ENCODE measurements at places on chromosomes 13 and 19. TPM values are rescaled to one million over a fixed set of nuclear protein-coding genes. Genes with fewer than 3 reads are reported as not detected.
A peak's percentile ranks its signal among the peaks of the same experiment; 100 is the strongest.

GRCh38 chr13:91930687-91931086 is 532.3 kb downstream of the GPC5 start:
- no peak for DNase-seq

Gene KL
- total RNA-seq, result 2.7 TPM

GRCh38 chr13:94198681-94199080 is 280.8 kb downstream of the DCT start:
- no peak for DNase-seq

DNA sequence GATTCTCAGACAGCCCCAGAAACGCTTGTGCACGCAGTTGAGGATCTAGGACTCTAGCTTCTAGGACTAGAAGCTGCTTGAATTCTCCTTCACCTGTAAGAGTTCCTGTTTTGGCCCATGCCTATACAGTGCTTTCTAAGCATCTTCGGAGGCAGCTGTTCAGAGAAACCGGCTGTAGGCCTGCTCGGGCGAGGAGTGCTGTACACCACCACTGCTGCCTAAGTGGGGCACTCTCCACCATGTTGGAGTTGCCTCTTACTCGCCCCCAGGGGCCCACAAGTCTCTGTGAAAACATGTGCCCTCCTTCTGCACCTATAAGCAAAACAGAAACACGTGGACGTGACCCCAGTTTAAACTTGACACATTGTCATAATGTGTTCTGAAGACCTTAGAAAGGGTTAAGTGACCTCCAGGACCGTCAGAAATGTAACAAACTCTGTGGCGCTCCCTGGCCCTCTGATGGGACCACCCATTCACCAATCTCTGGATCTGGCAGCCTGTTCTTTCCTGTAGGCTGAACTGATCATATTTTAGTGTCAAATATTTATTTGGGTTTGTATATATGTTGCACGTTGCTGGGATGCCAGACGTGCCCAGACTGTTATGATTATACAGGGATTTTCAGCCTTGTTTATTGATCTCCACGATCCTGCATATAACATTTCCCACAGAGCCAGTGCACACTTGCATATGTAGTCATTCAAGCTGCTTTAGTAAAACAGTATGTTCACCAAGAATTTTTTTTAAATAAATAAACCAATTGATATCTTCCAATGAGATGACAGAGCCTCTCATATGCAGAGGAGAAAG is 60.8 kb downstream of the C13orf42 start:
- no peak for DNase-seq

GRCh38 chr13:69155136-69155535 is 952.5 kb upstream of the ATXN8OS start:
- no peak for DNase-seq

DNA sequence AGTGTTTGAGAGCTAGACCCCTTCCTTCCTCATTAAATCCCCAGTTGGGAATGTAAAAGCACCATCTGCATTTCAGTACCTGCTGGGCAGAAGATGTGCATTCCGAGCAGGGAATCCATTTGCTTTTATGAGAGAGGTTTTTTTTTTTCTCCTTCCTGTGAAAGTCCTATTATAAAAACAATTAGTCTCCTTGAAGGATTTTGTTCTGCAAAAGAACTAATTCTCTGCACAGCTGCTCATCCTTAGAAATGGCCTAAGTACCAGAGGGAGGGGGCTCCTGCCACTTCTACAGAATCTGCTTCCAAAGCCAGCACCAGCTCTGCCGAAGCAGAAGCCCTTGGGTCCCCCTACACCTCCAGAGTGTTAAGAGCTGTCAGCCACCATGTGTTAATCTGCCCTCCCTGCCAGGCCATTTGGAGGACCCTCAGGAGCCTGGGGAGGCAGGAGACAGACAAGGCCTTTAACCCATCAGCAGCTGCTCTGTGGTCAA is 36.4 kb upstream of the SERPINE3 start:
- no peak for DNase-seq

GRCh38 chr13:34805347-34805746 is 136.7 kb upstream of the NBEA start:
- no peak for DNase-seq

GRCh38 chr13:111946214-111946613 is 120.7 kb upstream of the SOX1 start:
- DNase-seq, result no peak

Gene GNG14
- not detected for total RNA-seq

- DNase-seq, result no peak
These were observed 115.4 kb downstream of the ABCC4 start for GRCh38 chr13:95185851-95186250.

Gene ZNF429
- 8.7 TPM for total RNA-seq

Gene RNASEH2B
- 40.2 TPM for total RNA-seq

- DNase-seq, result no peak
These were observed 176.0 kb downstream of the CACNA1A start for GRCh38 chr19:13330285-13330684.

GRCh38 chr19:617551-618246 is 15.6 kb downstream of the POLRMT start:
- DNase-seq, result no peak

DNA sequence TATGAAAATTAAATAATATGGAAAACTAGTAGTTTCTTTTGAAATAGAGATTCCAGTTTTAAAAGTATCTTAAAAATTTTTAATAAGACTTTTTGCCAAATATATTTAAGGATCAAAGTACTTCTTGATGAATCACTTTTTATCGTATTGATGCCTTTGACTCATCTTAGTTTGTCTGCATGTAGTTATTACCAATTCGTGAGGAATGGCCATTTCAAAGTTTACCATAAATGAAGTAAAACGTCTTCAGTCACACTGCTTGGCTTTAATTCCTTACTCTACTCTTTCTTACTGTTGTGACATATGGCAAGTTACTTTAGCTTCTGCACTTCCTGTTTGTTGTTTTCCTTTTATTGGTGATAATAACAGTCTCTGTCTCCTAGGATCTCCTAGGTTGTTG is 38.3 kb downstream of the NDFIP2 start:
- no peak for DNase-seq

- no peak for DNase-seq
These were observed 6.6 kb downstream of the EFNB2 start for GRCh38 chr13:106528718-106529414.

Gene CAPN12
- 0.34 TPM for total RNA-seq

DNA sequence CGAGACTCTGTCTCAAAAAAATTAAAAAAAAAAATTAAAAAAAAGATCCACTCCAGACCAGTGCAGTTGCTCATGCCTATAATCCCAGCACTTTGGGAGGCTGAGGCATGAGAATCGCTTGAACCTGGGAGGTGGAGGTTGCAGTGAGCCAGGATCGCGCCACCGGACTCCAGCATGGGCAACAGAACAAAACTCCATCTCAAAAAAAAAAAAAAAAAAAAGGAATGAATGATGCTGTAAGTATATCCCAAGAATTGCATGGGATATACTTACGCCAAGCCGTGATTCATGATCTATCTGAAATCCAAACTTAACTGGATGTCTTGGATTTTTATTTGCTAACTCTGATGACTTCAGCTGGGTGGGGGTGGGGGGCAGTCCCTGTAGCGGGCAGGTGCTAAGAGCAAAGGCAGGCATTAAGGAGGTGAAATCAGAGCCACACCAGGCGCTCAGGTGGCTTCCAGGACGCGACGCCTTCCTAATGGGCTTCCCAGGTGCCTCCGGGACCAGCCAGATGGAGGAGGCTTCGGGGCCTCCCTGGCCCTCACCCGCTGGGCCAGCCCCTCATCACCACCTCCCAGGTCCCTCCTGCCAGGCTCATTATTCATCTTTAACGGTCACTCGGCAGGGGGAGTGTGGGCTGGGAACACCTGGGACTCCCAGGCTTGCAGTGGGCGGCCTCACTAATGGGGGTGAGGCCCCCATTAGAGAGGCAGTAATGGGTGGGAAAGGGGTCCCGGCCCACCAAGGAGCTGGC is 11.4 kb upstream of the FUT5 start:
- no peak for DNase-seq

Gene WTIP
- 27.9 TPM for total RNA-seq

Gene RPS15
- total RNA-seq, result 653 TPM

Gene POLRMT
- total RNA-seq, result 43.0 TPM

- no peak for DNase-seq
These were observed 117.1 kb downstream of the TSHZ3 start for GRCh38 chr19:31232180-31232579.

DNA sequence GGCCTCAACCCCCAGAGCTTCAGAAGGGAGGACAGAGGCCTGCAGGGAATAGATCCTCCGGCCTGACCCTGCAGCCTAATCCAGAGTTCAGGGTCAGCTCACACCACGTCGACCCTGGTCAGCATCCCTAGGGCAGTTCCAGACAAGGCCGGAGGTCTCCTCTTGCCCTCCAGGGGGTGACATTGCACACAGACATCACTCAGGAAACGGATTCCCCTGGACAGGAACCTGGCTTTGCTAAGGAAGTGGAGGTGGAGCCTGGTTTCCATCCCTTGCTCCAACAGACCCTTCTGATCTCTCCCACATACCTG is 969 bp upstream of the CEACAM5 start:
- DNase-seq, result no peak

Gene HCN2
- 4.9 TPM for total RNA-seq

- no peak for DNase-seq
These were observed 11.1 kb downstream of the NAPA start for GRCh38 chr19:47503826-47504150.

DNA sequence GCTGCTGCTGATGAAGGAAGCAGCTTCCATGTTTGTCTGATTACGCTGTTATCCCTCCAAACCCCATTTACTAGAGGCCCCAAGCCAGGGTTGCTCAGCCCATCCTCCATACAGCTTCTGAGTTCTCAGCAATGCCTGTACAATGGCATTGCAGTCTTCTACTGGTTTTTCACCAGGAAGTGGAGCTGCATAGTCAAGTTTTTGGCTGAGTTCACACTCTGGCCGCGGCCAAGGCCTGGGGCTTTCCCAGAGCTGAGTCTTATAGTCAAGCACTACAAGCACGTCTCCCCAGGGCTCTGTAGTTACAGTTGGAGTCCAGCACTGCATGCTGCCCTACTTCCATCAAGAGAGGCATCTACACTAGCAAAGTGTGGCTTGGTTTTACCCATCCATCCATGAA is 182.5 kb downstream of the POU4F1 start:
- DNase-seq, result peak; percentile 39

GRCh38 chr13:46079770-46080169 is 25.1 kb downstream of the CPB2 start:
- no peak for DNase-seq

Gene TPRX1
- total RNA-seq, result not detected

DNA sequence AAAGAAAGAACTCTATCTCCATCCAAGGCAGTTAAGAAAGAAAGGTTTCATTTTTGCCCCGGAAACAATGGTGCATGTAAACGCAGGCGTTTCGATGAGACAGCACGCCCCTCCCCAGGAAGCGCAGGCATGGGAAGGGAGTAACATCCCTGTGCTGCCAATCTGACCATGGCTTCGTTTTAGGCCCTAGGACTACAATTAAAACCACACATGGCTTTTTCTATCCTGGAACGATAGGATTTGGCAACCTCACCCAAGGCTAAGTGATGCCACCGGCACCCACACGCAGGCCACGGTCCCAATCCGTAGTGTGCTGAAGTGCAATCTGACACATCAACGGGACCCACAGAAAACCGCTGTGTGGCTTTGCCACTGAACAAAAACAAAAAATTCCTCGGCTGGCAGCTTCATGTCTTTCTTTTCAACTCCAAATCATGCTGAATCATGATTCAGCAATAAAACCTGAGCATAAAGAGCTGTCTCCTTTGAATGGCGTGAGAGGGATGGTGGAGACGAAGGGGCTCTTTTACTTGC is 24.2 kb downstream of the RANBP3 start:
- DNase-seq, result no peak

GRCh38 chr13:95457294-95457693 is 95.2 kb upstream of the CLDN10 start:
- no peak for DNase-seq

All from heart right ventricle (tissue), 16 donors.